AG04449 (cell line): ENCODE measurements at places on chromosomes 4 and X.

DNA sequence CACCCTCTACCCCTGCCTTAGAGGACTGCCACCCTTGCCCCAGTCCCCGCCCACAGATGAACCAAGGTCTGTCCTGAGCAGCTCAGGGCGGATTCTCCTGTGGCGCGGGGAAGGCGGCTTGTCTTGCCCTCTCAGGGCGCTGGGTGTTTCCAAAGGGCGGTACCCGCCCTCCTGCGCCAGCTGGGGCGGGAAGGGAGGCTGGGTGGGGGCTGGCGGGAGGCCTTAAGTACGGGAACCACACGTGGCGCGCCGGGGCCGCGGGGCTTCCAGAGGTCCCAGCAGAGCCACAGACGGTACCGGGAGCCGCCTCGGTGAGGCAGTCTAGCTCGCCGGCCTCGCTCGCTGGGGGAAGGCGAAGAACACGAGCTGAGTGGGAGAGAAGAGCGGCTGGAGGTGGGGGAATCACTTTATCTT, 361.1 kb downstream of the MID1IP1 start:
- no peak for DNase-seq

DNA sequence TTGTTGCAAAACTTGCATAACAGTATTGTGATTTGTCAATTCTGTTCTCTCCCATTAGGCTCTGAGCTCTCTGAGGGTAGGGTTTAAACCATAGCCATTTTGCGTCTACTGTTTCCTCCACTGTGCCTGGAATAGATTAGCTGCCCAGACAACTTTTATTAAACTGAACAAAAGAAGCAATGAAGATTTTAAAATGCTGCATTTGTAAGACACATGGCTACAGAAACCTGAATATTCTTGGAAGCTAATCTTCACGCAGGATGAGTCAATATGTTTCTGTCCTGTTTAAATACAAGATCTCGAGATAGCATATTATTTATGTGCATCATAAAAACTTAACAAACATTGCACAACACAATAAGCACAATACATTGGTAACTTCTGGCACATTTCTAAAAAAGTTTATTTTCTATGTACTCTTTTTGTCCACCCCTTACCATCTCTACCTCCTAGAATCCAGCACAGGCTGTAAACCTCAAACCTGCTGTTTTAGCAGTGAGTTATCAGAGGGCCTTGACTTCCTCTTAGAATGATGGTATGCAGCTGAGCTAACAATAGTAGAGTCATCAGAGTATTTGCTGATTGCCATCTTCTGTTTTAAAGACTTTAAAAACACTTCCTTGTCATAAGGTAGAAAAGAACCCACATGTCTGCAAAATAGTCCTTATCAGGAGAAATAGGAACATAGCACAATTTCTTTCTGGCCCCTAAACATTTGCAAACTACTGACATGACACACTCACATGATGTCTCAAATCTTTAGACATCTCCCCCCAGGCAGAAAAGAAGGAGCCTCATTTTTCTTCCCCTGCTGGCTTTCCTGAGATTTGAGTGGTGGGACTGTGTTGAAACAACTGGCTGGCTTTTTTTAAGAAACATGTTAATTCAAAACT, 10.6 kb upstream of the CCNG2 start:
- no peak for DNase-seq

GRCh38 chr4:110292994-110293744, 94.8 kb upstream of the ELOVL6 start:
- DNase-seq = no peak

DNA sequence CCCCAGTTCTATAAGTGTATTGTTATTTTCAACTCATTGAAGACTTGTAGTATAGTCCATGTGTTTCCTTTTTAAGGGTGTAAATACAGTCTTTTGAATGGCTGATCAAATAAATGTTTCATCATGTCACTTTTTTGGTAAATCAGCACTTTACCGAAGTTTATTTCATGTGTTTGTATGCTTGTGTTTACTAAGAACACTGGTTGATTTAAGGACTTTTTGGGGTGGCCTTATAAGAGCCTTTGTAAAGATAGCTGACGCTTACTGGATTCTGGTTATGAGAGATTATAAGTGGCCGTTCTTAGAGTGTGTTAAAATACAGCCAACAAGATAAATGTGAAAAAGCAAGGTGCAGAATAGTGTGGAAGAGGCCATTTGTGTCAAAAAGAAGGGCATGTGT, 2.6 kb downstream of the UBE2K start:
- no peak for DNase-seq

GRCh38 chr4:182729516-182729915, 187.7 kb downstream of the DCTD start:
- no peak for DNase-seq

GRCh38 chr4:56680266-56680665, 830 bp downstream of the HOPX start:
- DNase-seq = no peak

DNA sequence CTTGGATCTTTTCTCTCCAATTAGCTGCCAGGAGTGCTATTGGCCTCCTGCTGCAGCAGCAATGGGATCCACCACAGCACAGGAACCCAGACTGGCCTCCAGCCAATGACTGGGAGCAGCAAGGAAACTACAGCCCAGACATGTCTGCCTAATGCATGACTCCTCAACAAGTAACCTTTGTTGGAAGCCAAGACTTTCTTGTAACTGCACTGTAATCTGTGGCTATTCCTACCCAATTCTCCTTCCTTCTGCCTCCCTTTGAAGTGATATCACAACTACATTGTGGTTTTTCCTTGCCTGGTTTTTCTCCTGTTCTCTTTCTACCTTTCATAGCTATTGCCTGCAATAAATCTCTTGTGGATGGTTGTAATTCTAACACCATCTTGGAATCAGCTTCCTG, 39.8 kb downstream of the SNCA start:
- no peak for DNase-seq

DNA sequence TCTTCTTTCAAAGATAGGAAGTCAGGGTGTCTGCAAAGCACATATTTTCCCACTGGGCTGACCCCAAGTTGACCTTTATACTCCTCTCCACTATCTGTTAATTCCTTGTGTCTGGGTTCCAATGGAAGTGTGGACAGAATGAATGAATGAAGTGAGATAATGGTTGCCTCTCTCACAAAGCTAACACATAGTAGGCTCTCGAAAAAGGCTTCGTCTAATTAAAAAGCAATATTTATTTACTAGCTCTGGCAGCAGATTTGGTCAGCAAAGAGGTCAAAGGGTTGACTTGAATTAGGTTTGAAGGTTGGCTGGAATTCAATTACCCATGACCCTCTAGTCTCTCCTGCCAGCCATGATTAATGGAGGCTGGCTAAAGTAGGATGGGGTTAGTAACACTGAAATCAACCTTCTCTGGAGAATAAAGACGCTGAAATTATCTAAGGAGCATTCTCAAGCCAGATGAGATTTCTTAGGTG, 280.3 kb upstream of the KLF3 start:
- DNase-seq = no peak

GRCh38 chr4:38179690-38180377, 219.6 kb downstream of the PTTG2 start:
- DNase-seq = no peak

- no peak for DNase-seq
Observed at GRCh38 chr4:40300371-40301162, 34.6 kb upstream of the CHRNA9 start.

DNA sequence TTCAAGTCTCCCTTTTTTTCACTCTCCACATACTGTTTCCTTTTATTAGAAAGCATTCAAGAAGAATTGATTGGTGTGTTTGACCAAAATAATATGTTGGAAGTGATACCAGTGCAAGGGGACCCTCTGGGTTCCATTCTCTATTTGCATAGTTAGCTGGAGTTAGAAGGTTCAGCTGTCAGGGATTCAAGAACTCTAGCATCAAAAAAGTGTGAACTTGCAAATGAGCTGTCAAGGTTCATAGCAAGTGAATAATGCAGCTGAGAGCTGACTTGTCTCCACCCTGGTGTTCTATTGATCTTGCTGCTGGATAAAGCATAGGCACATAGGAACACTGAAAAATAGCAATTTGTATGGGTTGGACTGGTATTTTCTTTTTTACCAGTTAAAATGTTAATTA, 73.2 kb downstream of the SORBS2 start:
- DNase-seq = no peak

DNA sequence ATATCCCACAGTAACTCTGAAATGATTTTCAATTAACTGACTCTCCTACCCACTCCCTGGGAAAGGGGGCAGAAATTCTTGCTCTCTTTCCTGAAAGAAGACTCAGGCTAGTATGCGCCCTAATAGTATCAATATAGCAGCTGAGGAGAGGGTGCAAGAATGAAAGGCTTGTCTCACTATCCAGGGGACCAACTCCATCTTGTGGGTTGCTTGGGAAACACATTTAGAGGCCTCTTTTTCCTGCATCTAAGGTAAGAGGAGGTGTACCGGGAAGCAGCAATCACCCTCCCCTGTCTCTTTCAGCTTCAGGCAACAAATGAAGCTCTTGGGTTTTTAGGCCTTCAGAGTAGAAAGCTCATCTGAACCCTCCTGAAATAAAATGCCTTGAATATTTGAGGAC, 11.3 kb downstream of the TMEM255A start:
- DNase-seq = no peak

DNA sequence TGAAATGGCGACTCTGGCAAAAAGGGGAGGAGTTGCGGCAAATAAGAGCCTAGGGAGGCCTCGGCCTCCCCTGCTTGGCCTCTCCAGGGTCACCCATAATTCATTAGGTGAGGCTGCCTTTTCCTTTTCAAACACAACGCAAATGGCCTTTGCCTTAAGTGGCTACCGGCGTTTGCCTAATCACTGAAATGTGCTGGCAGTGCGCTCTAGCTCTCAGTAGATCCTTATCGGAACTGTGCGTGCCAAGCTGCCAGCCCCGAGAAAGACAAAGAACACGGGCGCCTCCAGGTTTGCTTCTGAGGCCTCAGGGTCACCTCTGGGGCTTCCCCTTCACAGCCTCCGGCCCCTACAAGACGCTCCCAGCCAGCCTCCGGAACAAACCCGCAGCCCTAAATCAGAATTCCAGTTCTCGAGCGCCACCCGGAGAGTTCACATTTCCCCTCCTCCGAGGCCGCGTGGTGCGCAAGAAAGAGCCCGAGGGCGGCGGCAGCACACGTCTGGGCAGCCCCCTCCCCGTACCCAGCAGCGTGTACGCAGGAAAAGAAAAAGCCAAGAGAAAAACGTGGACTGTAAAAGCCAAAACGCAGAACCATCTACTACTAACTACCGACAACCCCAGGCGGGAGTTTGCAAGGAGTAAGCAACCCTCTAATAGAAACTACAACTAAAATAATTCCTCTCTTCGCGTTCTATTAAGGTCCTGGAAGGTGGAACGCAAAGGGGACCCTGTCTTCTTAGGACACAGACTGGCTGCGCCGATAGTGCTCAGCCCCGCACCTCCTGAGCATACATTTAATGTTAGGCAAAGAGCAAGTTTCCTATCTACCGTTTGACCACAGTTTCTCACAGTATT, 76.5 kb upstream of the BCOR start:
- DNase-seq = no peak

GRCh38 chrX:103215425-103215991, 600 bp downstream of the BEX4 start:
- DNase-seq = no peak

GRCh38 chr4:72468904-72469502, 100.0 kb downstream of the ADAMTS3 start:
- no peak for DNase-seq

- no peak for DNase-seq
Observed at GRCh38 chr4:71290476-71290875, 48.3 kb upstream of the SLC4A4 start.

DNA sequence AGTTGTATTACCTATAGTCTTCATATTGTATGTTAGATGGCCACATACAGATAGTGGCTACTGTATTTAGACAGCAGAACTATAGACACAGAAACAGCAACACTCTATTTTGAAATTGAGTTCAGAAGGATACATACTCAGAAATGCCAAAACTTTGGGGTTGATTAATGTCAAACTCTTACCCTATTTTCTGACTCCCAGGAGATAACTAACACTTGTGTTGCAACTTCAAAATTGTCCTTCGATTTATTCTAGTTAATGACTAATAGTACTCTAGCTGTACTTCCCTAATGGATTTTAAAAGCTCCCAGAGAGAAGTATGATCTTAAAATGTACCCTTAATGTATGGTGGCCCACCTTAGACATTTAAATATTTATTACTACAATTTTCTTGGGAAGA, 229.9 kb upstream of the UGT8 start:
- DNase-seq = no peak

DNA sequence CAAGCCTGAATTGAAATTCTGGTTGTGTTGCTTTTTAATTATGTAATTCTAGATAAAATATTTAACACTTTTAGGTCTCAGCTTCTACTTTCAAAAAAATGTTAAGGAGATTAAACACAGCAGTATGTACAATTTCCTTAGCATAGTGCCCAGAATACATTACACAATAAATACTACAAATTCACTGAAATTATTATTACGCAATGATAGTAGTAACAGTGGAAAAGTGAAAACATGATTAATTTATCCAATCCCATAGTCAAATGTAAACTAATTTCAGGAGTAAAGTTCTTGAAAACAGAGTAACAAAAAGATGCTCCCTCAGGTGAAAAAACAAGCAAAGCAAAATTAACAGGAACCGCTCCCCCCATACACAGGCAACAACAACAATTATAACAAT, 1915.4 kb downstream of the STIM2 start:
- DNase-seq = no peak

DNA sequence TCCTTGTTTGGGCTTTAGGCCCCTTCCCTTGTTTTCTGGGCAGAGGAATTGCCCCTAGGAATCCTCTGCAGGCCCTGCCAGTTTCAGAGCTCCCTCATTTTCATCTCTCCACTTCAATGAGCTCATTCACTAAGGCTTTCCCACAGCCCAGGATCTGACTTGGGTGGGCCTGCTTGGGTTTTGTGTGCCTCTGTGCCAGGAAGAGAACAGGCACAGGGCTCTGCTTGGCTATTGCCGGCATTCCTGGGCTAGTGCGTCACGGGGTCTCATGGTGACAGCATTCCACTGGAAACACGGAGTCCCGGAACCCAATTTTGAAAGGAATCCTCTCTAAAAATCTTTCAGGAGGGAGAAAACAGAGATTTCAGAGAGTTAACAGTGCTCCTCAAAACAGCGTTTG, 150.5 kb downstream of the VCX3A start:
- DNase-seq = no peak

DNA sequence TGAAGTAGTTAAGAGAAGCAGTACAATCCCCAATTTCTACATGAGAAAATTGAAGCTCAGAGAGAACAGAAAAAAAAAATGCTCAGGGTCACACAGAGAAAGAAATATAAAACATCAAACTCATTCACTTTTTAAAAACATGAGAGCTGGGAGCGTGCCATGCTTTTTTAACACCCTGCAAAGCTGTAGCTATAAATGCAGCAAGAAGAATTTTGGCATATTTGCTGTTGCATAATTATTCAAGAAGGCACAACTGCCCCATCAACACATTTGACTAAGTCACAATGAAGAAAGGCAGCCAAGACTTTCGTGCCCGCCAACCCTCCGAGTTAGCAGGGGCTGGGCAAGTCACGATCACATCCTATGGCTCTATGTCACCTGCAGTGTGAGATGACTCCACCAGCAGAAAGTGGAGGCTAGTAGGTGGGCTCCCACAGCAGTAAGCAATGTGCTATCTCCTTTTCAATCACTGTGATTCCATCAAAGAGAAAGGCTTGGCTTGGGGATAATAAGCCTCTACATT, 214.8 kb downstream of the DHX15 start:
- no peak for DNase-seq

GRCh38 chr4:166625018-166625637, 609.2 kb downstream of the SPOCK3 start:
- no peak for DNase-seq

GRCh38 chrX:22433292-22434070, 160.8 kb downstream of the CBLL2 start:
- DNase-seq = no peak

GRCh38 chrX:150063138-150063518, 124.8 kb upstream of the EOLA2 start:
- no peak for DNase-seq

GRCh38 chrX:48589482-48590162, 7.7 kb upstream of the WDR13 start:
- no peak for DNase-seq
